Amygdala (tissue), 56 donors: ENCODE measurements at places on chromosomes 3 and 15.

DNA sequence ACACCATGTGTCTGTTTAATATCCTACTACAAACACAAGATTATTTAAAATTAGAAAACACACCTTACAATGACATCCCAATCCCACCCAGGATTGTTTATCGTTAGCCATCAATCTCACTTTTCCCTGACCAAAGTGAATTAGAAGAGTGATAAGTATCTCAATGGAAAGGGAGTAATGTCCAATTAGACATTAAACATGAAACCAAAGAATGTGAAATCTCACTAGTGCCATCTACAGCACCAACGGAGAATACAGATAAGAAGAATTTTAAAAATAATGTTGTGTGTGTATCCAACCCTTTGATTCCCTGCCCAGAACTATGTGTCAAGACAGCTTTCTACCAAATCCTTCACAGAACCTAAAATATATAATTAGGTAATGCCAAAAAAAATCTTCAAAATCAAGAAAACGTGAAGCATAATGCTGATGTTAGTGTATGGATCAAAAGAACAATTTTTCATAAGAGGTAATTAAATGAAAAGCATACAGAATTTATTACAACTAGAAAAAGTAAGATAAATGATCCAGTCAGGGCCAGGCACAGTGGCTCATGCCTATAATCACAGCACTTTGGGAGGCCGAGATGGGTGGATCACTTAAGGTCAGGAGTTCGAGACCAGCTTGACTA, 64.2 kb downstream of the SCAPER start:
- DNase-seq, result no peak

DNA sequence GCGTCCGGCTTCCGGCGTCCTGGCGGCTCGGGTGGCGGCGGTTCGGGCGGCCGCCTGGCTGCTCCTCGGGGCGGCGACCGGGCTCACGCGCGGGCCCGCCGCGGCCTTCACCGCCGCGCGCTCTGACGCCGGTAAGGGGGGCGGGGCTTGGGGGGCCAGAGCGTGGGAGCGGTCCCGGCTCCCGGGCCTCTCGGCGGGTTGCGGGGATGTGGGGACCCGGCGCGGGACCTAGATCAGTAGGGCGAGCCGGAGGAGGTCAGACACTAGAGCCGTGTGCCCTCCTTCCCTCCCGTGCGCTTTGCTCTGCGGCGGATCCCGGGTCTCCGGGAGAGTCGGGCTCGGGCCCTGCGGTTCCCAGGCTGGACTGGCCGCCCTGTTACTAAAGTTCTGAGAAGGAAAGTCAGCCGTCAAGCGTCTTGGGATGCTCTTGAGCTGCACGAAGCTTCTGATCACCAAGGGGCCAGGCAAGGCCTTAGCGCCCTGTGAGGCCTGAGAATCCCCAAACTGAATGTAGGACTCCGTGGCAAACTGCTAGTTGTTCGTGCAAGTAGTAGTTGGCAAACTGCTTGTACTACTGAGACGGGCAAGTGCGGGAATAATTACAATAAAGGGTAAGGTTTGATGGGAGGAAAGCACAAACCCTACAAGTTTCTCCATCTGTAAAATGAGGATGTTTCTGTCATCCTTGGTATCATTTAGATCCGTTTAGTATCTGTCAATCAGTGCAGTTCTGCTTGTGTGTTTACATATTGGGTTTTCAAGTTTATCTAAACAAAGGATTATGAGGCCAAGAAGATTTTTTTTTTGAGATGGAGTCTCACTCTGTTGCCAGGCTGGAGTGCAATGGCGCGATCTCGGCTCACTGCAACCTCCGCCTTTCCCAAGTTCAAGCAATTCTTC, 587 bp downstream of the PIGX start:
- DNase-seq, result peak; percentile 70

GRCh38 chr3:9732740-9733115, 1.2 kb downstream of the BRPF1 start:
- DNase-seq, result no peak

- no peak for DNase-seq
These were observed 114.3 kb upstream of the CACNA2D3 start for GRCh38 chr3:54008099-54008498.

GRCh38 chr3:57151021-57151449, 14.1 kb downstream of the IL17RD start:
- no peak for DNase-seq

GRCh38 chr3:196835086-196835485, 32.6 kb upstream of the SENP5 start:
- DNase-seq, result no peak

- DNase-seq, result no peak
These were observed 26.4 kb upstream of the TTC14 start for GRCh38 chr3:180575571-180575970.

DNA sequence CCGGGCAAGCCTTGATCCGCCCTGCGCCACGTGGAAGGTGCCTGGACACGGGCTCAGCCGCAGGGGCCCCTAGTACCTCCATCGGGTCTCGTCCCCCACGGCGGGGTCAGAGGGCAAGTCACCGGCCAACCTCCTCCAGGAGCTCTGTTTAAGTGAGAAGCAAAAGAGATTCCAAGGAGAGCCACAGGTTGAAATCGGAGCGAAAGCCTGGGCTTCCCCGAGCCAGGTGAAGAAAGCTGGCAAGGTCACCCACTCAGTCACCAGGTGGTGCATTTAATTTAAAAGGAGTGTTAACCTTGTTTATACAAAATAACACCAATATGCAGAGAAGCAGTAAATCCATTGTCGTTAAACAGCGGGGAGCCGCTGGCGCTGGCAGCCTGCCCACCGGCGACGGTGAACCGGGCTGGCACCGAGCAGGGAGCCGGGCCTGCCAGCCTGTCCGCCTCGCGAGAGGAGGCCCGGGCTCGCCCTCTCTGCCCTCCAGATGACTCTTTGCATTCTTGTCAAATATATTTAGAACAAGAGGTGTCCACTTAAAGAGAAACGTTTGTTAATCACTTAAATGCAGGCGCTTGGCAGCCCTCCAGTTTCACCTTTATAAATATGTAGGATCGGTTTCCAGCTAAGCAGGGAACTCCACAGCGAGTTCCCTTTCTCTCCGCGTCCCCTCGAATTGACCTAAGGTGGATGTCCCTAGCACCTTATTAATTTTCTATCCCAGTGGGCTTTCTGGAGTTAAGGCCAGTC, 277.3 kb upstream of the NR2F2 start:
- peak; percentile 3 for DNase-seq

DNA sequence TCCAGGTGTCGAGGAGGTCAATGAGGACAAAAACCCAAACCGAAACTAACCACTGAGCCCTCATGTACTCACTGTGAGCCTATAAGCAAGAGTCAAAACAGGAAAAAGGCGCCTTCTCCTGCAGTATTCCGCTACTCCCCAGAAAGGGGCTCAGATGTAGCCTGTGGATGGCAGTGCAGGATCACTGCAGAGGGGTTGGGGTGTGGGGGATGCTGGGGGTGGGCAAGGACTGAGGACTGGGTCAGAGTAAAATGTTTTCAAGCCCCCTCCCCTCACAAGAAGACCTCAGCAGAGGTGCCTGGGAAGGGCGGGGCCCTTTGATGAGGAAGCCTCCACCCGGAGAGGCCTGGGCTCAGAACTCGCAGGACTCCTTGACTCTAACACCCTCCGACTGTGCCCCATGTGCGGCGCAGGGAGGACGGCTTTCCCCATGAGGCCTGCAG, 170.1 kb downstream of the OSBPL10 start:
- no peak for DNase-seq

GRCh38 chr3:65746848-65747247, 291.9 kb downstream of the MAGI1 start:
- DNase-seq, result no peak

DNA sequence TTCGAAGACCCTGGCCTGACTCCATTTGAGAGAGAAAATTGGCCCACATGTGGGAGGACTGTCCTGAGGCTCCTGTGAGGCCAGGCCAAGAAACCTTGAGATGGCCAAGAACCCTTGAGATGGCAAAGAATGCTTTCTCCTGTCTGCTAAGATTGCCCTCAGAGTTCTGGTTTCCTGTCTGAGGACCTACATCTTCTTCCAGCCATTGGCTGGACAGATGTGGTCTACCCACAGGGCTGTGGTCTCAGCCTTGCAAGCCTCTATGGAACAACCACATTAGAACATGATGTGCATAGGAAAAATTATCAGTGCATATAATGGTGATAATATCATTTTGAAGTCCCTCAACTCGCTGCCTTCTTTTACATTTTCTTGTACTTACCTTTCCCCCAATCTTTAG, 10.8 kb upstream of the RASA2 start:
- DNase-seq, result no peak

GRCh38 chr3:52704611-52705437, 767 bp downstream of the GLT8D1 start:
- no peak for DNase-seq

- no peak for DNase-seq
These were observed 417.5 kb upstream of the TPRG1 start for GRCh38 chr3:188754267-188754666.
